GM04503 (cell line): ENCODE measurements at places on chromosomes 7 and 10.

DNA sequence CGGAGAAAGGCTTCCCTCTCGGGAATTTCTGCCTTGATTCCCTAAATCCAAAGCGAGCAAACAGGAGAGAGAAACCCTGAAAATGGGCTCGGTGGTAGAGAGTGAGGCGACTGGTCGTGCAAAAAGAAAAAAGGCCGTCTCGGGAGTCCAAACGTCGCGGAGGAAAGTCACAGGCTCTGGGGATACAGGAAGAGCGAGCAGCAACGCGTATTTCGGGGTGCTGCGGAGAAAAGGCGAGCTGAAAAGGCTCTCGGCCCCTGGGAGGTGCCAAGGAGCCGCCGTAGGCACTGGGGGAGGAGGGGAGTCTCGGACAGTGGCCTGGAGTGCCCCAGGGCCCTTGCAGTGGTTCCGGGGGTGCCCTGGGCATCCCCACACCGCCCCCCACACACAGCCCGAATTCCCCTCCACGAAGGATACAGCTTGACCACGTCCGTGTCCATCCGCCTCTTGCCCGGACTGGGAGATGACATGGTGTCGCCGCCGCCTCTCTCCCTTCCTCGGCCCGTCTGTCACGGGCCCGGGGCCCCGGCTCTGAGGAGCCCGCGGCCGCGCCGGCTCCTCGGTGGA, 591 bp downstream of the UBE2H start:
- DNase-seq, result no peak

- no peak for DNase-seq
These were observed 358.1 kb downstream of the CRPPA start for GRCh38 chr7:16063221-16063620.

DNA sequence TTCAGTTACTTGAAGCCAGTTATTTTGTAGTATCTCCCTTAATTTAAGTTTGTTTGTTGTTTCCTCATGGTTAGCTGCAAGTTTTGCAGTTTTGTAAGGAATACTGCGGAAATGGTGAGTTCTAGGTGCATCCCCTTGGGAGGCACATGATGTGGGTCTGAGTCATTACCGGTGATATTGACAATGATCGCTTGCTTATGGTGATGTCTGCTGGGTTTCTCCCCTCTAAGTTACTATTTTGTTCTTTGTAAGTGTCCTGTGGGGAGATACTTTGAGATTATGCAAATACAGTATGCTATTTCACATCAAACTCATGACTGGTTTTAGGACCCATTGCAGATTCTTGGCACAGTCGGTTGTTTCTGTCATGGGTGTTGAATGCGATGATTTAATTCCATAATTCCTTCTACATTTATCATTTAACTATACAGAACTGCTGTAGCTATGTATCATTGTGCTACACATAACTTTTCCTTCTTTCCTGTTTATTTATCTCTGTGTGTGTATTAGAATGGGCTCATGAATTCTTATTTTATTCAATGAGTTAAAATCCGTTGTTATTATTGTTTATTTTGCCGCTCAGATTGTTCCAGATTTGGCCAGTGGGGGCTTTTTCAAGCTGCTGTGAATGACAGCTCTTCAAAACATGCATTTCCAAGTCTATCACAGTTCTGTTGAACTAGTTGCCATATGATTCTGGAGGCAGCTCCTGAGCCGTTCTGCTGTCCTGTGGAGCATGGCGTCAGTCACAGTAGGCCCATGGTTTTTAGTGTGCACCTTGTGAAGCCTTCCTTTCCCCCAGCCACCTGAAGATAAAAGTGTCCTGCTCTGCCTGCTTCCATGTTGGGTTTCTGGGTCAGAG, 18.4 kb downstream of the TSPAN14 start:
- DNase-seq, result no peak

DNA sequence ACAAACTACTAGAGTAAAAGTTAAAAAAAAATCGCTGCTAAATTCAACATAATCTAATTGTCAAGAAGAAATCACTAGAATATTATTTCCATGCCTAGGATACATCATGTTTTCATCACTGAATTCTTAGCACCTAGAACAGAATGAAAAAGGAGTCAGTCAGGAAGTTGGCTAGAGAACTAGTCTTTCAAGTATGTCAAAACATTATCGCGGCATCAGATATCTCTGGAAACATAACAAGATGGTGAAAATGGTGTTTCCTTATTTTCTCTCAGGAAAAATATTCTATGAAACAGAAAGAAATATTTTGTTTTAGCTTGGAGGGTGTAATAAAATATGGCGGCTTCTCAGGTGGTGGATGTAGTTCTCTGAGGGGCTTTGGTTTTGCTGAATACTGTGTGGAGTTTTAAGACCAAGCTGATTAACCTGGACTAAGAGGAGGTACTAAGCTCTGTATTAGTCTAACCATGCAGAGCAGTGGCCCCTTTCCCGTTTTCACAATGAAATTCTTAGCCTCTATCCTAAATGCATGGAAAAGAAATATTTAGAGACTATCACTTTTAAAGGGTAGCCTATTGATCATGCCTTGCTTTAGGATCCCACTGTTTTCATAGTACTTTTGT, 205.6 kb downstream of the MDFIC start:
- no peak for DNase-seq

GRCh38 chr7:64886956-64887545, 16.0 kb upstream of the ZNF273 start:
- DNase-seq, result no peak

- DNase-seq, result peak; percentile 94
These were observed 54.7 kb upstream of the CCAR1 start for GRCh38 chr10:68666280-68666760.

DNA sequence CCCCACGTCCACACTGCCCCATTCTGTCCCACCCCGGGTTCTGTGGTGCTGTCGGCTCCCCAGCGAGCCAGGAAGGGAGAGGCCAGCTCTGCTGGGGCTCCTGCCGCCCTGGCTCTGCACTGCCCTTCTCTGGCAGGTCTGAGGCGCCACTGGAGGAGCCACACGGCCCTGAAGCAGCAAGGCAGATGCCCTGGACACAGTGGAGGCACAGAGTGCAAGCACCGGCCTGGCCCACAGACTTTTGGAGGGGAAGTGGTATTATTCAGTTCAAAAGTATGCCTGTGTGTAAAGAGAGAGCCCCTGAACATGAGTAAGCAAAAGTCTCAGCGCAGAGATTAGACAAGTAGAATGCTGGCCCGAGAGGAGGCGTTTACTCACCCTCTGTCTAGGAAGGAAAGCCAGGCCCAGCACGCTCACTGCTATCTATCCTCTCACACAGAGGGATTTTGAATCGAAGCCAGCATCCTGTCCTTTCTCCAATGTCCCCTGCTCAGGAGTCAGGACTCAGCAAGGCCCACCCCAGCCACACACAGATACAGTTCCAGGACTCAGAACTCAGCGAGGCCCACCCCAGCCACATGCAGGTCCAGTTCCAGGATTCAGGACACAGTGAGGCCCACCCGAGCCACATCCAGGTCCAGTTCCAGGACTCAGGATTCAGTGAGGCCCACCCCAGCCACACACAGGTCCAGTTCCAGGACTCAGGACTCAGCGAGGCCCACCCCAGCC, 115.0 kb downstream of the EGFR start:
- DNase-seq, result peak; percentile 96

DNA sequence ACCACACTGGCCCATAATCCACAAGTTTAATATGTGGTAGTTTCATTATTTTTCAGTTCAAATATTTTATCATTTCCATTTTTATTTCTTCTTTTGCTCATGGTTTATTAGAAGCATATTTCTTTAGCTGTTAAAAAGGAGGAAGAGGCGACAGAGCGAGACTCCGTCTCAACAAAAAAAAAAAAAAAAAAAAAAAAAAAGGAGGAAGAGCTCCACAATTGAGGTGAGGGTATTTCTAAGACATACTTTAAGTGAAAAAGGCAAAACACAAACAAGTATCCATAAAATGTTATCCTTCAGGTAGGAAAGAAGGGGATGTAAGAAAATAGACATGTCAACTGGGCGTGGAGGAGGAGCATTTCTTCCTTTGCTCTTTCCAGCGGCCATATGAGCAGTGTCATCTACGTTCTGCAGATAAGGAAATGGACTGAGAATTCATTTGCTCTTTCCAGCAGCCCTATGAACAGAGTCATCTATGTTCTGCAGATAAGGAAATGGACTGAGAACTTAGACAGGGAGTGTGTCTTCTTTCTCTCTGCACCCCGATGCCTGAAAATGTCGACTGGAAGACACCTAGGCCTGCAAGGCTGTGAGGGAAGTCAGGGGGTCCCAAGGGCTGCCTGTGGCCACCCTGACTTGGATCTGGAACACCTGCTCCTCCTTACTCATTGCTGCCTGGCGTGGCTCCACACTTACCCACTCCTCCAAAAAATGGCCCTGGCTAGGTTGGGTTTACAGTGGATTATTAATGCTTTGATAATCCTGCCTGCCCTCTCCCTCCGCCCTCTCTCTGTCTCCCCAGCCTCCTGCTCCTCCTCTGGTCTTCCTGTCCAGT, 18.9 kb upstream of the RAMP3 start:
- no peak for DNase-seq
